Stimulated activated CD4-positive, alpha-beta T cell treated with anti-CD3 and anti-CD28 coated beads, Interleukin-4, amount 100 ng/mL, for 1 hour (primary cell): ENCODE measurements at places on chromosomes 5 and 9.

DNA sequence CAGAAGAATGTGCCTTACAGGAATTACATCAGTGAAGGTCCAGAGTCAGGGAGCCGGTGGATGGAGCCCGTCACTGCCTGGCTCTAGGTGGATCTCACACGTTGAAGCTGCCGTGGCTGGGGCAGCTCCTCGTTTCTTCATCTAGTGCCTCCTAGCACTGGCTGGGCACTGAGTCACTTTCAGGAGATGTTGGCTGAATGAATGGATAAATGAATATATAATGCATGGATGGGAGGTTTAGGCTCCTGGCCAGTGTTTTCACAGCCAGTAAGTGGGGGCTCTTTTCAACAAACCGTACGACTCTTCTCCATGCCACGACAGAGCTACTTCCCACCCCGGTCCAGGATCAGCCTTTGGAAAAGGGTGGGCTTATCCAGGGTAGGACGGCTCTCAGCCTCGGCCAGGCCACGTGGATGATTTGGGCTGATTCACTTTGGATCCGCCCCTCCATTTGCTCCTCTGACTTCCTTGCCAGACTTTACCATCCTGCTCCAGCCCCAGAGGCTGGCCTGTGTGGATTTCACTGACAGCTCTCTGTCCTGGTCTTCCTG, 1.3 kb upstream of the SH3PXD2B start:
- DNase-seq, result no peak

GRCh38 chr5:35024911-35025510, 22.7 kb downstream of the AGXT2 start:
- no peak for DNase-seq

- no peak for DNase-seq
These were observed 320.3 kb downstream of the DMAC1 start for GRCh38 chr9:7479300-7479699.

DNA sequence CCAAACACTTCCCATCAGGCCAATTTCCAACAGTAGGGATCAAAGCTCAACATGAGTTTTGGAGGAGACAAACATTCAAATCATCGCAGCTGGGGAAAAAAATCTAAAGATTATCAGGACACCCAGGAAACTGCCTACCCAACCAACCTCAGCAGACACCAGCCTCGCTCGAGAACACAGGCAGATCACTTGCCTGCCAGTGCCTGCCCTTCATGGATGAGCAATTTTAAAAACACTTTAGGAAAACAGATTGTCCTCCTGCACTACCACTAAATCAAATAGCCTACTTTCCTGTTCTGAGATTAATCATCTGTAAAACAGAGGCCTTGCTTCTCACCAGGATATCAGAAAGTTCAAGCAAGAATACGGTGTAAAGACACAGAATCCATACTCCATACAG, 14.7 kb upstream of the TMEM174 start:
- DNase-seq, result no peak

DNA sequence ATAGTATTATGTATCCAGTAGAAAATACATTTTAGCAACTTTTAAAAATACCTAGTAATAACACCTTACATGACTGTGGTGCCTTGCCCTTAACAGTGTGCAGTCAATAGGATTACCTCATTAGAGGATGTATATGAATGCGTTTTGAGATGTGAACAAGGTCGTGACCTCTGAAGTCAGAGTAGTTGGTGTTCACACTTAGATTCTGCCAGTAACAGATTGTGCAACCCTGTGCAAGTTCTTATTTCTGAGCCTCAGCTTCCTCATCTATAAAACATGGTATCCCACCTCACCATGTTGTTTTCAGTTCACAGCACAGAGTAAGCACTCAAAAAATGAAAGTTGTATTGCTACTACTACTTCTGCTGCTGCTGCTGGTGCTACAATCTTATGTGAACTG, 347.3 kb downstream of the KDM4C start:
- no peak for DNase-seq

DNA sequence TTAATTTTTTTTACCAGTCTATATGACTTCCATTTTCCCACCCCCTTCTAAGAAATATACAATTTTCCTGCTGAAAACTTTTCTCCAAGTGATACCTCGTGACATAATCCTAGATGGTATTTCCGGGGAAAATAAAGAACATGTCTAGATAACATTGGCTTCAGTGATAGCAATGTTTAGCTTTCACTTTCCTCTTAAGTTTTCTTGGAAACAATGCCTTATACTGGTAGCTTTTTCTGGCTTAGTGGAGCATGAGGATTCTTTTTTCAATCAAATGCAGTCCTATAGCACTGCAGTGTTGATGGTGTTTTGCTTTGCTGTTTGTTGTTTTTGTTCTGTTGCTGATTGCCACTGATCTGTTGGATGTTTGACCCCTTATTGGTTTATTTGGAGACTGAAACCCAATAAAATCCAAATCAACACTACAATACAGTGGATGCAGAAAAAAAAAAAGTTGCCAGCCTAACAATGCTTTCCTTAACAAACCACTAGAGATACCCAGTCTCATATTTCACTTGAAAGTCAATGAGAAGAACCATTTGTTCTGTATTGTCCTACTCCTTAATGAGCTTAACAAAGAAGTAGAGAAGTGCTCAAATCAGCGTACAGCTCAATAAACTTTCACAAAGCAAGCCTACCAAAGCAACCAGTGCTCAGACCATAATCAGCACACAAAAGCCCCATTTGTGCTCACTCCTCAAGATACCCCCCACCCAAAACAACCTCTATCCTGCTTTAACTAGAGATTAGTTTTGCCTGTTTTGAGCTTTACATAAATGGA, 74.2 kb upstream of the GRAMD2B start:
- DNase-seq, result no peak

DNA sequence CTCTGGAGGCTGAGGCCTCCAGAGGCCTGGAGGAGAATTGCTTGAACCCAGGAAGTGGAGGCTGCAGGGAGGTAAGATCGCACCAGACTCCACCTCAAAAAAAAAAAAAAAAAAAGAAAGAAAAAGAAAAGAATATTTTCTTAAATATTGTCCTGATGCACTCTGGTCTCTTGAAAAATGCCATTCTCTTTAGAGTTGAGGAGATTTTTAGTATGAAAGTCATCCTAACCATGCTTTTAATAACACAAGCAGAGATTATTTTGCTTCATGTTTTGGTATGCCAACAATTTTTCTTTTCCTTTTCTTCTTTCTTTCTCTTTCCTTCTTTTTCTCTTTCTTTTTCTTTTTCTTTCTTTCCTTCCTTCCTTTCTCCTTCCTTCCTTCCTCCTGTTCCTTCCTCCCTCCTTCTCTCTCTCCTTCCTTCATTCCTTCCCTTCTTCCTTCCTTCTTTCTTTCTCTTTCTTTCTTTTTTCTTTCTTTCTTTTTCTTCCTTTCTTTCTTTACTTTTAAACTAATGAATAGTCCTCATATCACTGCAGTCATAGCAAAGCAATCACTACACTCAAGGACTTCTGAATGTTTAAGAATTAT, 116.9 kb upstream of the CCNH start:
- no peak for DNase-seq

DNA sequence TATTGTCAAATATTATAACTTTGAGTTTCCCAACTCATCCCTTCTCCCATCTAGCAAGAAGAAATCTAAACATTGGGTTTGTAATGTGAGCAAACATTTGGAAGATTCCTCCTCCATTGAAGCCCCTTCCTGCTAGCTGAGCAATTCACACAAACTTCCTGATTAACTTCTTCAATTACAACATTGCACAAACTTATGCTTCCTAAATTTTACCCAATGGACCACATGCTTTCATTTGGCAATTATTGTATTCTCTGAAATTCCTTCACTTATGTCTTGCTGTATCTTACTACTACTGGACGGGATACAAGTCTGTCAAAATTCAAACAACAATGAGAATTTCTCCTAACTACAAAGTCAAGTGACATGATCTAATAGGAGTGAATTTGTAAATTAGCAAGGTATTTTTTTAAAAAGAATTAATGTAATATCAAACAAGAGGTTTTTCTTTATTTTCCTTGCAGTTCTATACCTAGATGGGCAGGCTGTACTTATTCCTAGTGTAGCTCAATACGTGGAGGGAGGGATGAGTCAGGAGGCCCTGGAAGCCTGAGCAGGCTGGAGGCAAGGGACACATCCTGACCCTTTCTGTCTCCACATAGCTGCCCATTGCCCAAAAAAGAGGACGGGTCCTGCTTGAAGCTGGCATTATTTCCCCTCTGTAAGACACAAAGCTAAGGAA, 11.8 kb upstream of the IFNW1 start:
- no peak for DNase-seq

GRCh38 chr9:73597771-73598170, 446.1 kb downstream of the ANXA1 start:
- DNase-seq, result no peak
